ENCODE measurements at places on chromosomes 16 and 17.

DNA sequence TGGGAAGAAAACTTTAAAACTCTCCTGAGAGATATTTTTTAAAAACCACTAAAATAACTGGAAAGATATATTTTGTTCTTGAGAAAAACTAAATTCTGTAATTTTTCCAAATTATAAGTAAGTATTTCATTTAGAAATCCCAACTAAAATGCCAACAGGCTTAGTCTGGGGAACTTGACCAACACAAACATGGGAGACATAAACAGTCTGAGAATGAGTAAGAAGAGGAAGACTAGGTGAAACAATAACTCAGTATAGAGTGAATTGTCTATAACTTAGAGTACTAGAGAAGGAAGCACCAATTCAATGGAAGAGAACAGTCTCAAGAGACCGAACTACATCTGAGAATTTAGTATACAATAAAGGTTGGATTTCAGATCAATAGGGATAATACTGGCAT is 2.9 kb downstream of the CMTM1 start:
- DNase-seq, result no peak

DNA sequence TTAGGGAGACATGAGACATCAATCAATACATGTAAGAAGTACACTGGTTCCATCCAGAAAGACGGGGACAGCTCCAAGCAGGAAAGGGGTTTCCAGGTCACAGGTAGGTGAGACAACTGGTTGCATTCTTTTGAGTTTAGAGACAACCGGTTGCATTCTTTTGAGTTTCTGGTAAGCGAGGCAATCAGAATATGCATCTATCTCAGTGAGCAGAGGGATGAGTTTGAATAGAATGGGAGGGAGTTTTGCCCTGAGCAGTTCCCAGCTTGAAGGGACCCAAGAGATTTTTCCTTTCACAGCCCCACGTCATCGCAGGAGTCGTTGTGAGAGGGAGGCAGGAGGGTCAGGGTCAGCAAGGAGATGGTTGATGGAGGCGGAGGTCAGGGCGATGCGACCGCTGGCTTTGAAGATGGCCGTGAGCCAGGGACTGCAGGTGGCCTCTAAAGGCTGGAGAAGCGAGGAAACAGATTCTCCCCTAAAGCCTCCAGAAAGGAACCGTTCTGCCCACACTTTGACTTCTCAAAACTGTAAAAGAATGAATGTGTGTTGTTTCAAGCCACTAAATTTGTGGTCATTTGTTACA is 36.5 kb downstream of the IRF8 start:
- DNase-seq, result no peak

DNA sequence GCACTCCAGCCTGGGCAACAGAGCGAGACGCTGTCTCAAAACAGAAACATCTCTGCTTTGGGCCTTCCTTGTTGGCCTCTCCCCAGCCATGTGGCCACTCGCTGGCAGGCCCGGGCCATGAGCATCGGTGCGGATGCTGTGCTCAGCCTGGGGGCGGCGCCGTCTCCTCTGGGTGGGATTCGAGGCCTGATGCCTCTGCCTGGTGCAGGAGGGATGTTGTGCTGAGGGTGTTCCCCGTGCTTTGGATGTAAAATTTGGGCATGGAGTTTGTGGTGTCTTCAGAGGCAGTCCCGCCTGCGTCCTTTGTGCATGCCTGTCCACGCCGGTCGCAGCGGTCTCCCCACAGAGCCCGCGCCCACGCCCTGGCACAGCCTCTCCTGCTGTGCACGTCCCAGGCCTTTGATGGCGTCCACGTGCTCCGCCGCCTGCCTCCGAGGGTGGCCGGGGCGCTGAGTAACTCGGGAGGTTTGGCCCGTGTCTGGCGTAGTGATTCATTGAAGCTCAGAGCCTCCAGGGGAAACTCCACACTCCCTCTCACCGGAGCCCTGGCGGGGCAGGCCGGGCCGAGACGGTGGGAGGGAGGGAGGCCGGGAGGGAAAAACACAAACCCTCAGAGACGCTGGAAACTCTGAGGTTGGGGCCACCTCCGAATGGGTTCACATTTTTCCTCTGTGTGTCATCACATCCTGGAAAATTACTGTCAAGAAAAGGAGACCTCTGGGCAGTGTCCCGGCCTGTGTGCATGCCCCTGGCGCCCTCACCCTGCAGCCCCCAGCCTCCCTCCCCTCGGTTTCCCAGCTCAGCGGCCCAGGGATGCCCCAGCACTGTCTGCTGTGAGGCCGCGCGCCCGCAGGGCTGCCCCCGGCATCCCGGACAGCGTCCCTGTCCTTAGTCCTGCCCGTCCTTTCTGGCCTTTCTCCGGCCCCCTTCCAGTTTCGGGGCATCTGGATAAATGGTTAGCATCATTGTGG is 19.0 kb downstream of the CENPX start:
- DNase-seq, result no peak

DNA sequence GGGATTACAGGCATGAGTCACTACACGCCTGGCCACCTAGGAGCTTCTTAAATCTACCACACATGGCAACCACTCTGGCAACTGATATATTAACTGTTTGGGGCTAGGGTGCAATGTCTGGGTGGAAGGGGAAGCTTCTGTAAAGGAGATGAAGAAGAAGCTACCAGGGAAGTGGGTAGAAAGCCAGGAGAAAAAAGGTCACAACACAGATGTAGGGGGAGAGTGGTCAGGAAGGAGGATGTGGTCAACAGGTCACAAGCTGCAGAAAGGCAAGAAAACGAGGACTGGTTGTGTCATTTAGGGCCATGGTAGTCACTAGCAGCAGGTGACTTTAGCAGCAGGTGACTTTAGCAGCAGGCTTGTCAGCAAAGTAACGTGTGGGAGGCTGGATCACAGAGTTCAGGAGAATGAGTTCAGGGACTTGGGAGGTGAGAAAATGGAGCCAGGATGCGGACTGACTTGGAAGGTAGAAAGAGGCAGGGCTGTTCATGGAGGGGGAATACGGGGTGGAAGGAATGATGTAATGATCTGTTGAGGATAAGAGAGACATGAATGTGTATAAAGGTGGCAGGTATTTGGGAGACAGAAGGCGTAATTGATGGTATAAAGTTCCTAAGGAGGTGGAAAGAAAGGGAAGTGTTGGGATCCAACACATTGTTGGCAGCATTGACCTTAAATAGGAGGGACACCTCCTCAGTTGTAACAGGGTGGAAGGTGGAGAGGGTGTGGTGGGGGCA is 16.3 kb upstream of the WFIKKN2 start:
- no peak for DNase-seq

DNA sequence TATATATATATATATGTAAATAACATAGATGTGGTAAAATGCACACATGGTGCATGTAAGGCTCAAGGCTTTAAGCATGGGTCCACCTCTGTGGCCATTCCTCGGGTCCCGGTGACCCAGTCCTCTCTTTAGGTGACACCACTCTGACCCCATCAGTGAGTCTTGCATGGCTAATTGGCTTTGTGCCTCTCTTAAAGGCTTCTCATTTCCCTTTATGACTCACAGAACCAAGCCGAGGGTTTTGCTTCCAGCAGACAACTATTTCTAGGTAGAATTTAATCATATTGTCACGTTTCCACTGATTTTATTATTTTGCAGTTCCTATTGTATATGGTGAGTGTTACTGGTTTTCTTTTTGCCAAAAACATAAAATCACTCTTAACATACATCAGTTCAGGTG is 59.7 kb downstream of the PLCG2 start:
- no peak for DNase-seq

DNA sequence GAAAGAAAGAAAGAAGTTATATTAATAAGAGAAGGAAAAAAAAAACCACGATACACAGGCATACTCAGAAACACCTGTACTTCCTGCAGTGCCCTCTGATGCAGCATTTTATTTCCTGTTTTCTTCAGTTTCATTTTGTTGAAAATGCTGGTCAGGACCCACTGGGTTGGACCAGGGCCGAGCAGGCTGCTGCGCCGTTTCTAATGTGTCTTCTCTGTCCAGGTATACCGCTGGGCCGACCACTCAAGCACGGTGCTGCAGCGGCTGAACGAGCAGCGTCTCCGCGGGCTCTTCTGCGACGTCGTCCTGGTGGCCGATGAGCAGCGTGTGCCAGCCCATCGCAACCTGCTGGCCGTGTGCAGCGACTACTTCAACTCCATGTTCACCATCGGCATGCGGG is 8.3 kb downstream of the KLHL36 start:
- DNase-seq, result no peak

DNA sequence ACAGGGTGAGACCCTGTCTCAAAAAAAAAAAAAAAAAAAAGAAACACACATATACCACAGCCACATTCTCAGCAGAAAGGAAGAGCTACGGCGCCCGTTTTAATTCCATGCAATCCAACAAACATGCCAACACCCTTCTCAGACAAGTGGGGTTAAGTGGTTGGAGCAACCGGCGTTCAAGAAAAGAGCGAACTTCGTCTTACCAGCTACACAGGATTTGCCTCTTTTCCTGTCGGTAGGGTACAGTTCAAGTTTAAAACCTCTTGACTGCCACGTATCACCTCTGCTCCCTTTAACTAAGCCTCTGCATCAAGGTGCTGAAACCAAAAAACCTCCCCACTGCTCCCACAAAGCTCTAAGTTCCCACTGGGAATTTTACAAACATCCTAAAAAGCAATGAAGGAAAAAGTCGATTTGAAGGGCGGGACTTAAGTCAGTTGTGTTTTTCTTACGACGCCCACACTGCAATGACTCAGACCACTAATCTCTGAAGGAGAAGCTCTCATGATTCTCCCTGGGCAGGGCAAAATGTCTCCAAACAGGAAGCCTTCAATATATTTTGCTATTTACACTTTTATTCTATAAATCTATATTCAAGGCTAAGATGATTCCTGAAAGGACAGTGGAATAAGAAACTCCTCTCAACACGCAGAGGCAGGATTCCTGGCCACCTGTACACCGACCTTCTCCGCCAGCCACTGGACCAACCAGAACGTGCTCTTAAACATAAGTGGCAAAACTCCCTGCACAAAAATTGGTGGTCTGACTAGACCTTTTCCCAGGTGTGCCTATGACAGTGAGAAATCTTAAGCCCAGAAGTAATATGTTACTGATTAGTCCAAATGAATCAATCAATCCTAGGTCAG is 18.8 kb downstream of the SRP68 start:
- DNase-seq, result no peak

- DNase-seq, result no peak
These were observed 2.4 kb upstream of the TBX2 start for GRCh38 chr17:61397086-61397842.

DNA sequence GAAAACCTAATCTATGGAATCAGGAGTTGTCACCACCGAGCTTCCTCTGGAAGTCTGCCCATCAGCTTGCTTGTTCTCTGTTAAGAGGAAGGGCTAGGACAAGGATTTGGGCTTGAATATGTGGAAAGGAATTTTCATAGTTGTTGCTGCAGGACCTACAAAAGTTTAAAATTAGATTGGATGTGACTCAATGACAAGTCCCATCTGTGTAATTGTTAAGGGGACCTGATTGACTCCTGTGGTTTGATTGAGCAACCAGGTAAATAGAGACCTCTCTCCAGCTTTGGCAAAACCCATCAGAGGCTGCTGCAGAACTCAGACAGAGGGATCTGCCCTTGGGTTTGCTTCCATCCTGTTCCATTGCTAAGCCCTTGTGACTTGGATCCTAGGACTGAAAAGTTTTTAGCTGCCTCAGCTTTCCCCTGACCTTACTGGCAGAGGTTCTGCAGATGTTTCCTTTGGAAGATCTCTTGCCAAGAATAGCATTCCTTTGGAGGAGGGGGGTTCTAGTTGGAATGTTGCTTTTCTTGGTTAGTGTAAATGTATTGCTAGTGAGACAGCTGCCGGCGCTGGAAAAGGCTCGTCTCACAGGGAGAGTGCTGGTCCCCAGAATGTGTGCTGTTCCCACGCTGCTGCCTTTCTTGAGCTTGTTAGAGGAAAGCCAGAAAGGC is 50.0 kb downstream of the SF3B3 start:
- no peak for DNase-seq

DNA sequence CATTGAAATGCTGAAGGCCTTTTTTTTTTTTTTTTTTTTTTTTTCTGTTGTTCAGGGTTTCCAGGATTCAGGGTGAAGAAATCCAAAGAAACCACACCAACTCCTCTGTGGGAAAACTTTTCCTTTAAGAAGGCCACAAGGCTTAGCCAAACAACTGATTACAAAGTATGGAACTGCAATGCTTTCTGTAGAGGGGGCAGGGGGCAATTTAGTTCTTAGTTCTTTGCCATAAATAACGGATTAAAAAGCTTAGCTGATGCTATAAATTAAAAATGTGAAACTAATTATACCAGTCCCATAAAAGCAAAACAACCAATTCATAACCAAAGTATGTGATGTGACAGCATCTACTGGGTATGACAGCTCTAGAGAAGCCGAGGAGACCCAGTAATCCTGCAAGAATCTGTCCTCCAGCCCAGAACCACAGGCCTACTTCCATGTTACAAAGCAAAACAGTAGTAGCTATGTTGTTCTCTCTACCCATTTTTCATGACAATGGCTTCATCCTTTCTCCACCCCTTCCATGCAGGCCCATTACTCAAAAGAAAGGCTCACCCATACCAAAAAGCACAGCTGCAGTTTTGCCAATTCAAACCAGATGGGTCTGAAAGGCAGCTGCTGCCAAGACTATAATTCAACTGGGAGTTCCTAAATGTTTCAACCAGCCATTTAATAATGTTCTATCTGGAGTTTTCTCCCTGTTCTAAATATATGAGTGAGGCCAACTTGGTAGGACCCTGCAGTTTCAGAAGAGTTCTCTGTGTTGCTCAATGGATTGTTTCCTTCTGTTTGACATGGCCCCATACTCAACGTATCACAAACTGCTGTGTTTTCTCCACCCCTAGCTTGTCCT is 167.1 kb upstream of the ZFHX3 start:
- DNase-seq, result no peak

DNA sequence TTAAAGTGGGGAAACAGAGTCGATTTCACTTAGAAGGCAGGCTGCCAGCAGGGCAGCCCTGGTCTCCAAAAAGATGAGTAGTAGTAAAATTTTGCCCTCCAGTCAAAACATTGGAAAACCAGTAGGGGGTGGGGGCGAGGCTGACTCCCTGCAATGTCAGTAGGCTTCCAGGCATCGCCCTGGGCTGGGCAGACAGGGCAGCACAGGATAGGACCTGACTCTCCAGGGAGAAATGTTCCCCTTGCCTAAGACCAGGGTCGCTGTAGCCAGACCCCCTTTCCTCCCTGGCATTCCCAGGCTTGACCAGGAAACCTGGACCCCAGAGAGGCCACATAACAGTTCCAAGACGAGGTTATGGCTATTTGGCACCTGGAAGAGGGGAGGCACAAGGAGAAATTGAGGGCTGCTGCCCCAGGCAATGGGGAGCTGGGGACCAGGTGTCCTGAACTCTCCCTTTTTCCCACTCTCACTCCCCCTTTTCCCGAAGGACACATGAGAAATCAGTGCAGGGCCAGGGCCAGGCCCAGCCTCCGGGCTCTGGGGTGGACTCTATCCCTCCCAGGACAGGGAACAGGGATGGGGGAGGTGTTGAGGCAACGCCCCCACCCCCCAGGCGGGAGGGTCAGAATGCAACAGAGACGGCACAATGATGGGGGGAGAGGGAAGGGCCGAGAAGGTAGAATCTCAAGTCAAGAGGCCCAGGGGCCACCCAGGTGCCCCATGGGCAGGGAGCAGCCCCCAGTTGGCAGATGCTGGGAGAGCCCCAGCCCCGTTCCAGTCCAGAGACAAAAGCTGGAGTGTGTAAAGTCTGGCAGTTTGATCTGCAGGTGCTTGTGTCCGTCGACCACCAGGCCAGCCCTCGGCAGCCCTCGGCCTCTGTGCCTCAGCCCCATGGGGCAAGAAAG is 4.5 kb upstream of the SAMD14 start:
- no peak for DNase-seq

- no peak for DNase-seq
These were observed 121.1 kb downstream of the IRX5 start for GRCh38 chr16:55051571-55052347.

- DNase-seq, result no peak
These were observed 11.5 kb upstream of the RFFL start for GRCh38 chr17:35074711-35075707.
